ELF-1 (cell line): ENCODE measurements at places on chromosomes 2 and 18.

DNA sequence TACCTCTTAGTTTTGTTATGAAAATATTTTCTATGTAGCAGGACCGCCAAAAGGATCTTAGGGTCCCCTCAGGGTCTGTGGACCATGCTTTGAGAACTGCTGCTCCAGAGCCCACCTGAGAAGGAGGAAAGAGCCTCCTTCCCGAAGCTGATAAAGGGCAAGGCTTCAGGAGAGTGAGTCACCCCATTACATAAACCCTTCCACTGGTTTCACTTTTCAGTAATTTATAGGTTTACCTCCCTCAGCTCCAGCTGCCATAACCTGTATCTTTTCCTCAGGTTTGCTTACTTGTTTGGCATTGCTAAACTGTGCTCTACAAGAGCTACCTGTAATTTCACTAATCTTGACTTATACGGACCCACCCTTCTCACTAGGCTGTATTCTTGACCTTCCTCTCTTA, 6.6 kb downstream of the TTLL4 start:
- DNase-seq, result no peak

DNA sequence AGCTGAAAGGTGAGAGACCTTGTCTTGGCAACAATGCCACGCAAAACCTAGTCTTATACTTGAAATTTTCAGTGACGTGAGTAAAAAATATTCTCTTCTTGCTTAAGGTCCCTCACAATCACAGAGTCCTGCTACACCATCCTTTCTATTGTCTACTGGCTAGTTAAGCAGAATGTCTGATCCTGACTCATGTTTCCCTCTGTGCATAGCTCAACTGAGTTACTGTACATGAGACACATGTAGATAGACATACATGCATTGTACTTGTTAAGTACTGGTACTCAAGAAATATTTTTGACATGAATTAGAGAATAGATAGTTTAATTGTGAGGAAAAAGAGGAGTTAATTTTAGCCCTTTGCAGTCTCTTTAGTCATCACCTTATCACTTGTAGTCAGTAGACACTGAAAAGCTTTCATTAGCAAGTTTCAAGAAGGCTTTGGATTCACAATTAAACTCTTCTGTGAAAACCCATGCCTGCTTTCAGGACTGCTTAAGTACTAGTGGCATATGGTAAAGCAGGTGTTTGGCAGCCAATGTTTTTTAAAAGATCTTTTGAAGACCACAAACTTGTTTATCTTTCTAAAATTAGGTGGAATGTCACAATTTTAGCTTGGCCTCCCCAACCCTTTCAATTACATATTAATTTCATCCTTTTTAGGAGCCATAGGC, 158.7 kb upstream of the CCDC150 start:
- DNase-seq, result no peak

DNA sequence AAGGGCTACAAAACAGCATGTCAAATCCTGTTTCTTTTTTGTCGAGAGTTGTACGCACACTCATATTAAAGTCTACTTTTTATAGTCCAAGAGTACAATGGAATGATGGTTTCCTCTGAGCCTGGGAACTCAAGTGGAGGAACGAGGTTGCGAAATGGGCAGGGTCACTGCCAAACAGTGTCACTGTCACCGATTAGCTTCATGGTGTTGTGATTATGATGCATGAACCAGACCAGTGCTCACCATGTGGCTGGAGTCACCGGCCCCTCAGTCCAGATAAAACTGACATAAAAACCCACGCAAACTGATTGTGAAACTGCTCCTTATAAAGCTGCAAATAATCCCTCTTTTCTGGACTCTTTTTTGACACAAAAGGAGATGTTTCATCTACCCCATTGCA, 122.0 kb downstream of the COPS8 start:
- DNase-seq, result no peak

DNA sequence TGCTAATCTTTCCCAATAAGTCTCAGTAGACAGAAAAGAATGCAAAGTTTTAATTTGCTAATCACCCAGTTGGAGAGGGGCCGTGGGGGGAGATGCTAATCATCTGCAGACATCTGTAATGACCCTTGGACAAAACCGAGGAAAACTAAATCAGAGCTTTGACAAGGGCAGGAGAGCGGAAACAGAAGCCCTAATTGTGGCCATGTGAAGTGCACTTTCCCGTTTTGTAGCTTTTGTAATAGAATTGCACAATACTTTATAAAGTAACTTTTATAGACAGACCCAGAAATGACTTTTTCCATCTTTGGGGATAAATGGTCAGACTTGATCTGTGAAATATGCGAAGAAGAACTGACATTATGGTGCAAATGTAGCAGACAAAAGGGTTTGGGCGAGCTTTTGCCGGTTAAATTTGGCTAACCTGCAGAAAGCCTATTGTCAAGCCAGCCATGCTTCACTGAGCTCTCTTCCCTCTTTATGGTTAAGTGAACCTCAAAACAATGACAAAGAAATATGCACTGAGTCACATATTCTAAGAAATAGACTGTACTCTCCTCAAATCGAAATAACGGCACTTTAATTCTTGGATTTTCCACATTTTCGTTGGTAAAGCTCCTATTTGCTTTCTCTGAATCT, 980.1 kb upstream of the POU3F3 start:
- no peak for DNase-seq

GRCh38 chr2:31344447-31344846, 70.1 kb downstream of the XDH start:
- DNase-seq, result no peak

DNA sequence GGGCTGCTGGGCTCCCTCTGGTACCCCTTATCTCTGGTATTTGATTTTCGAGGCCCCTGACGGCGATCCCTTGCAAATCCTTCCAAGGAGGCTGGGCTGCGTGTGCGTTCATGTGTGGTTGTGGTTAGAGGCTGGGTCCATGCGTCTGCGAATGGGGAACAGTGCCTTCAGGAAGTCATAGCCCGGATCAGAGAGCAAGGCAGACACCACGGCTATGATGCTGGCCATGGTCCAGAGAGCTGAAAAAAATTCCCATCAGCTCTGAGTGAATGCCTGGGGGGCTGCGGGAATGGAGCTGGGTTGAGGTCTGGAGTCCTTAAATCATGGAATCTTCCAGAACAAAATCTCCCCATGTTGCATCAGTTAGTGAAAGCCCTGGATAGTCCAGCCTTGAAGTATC, 145.5 kb downstream of the ACKR3 start:
- DNase-seq, result no peak

DNA sequence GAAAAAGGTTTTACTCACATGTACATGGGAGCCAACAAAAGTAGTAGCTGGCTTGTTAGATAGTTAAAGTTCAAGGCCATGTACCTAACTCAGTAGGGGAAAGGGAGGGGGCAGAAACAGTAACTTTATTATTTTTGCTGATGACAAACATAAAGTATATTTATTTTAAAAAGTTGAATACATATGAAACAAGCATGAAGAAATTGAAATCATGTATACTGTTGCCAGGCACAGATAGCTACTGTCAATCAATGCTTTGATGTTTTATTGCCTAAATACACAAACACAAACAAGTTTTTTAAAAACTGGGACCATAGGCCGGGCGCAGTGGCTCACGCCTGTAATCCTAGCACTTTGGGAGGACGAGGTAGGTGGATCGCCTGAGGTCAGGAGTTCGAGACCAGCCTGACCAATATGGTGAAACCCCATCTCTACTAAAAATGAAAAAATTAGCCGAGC, 7.6 kb upstream of the PSD4 start:
- no peak for DNase-seq

- no peak for DNase-seq
Observed at GRCh38 chr18:77090546-77091174, 41.9 kb downstream of the MBP start.

DNA sequence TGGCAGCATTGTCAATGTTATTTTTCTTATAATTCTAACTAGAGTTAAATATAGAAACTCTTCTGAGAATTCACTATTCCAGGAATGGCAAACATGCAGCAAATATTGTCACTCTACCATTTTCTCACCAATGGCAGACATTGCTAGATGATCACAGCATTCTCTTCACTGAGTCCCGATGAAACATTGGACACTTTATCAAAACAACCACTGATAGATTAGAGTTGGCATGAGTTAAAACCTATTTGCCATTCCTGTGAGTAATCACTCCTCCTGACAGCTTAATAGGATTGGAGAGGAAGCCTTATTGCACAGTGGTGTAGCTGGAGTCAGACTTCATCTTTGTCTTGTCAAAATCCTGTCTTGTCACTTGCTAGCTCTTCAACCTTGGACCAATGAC, 163.9 kb upstream of the THUMPD2 start:
- no peak for DNase-seq

GRCh38 chr18:32167980-32168730, 21.7 kb upstream of the MEP1B start:
- DNase-seq, result no peak

- DNase-seq, result no peak
Observed at GRCh38 chr2:10591207-10591606, 98.6 kb downstream of the NOL10 start.

- DNase-seq, result no peak
Observed at GRCh38 chr18:45557287-45557686, 58.0 kb upstream of the SLC14A2 start.

DNA sequence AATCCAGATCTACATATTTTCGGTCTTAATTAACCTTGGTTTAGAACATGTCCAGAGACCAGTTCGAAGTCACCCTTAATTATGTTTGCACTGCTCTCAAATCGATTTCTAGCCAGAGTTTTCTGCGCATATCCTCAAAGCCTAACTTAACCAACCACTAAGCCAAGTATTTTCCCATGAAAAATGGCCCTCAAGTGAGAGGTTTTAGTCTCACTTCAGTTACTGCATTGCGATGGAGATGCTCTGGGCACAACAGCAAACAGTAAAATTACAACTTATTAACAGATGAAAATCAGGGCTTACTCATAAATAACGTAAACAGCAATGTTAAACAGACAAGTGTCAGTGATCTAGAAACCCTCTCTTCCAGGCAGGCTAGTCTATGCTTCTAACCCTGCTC, 4.5 kb downstream of the RTN4 start:
- no peak for DNase-seq

GRCh38 chr2:179974761-179975160, 32.3 kb downstream of the CWC22 start:
- no peak for DNase-seq

DNA sequence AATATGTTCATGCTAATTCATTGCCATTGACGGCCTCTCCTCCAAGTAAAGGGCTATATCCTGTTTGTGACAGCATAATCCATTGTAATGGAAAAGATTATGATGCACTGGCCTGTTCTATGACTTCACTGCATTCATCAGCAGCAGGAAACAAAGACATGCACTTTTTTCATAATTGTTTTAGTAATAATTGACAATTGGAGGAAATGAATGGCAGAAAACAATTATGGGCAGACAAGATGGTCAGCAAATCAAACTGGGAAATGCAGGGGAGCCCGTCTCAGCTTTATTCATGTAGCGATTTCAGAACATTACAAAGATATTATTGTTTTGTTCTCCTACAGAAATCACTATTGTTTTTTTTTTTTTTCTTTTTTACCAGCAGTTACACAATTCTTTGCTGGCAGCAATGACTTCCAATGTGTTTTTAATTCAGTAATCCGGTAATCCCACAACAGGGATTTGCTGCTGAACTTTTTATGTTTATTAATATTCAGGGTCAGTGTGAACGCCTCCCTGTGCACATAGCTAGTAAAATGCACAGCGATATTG, 33.8 kb upstream of the RASGRP3 start:
- DNase-seq, result no peak

DNA sequence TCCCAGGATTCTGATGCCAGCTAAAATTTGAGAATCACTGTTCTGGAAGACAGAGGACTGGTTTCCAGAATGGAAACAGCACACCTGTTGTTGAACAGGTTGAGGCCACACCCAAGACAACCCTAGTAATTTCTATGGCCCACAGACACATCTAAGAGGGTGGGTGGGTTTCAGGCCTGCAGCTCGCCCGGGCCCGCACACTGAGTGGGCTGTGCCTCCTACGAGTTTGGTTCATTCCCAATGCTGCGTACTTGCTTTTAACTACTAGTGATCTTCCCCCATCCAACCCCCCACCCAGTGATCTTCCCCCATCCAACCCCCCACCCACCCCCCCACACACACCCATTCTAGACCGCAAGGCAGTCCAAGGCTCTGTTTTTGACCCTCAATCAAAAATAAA, 1.3 kb upstream of the NFU1 start:
- no peak for DNase-seq

DNA sequence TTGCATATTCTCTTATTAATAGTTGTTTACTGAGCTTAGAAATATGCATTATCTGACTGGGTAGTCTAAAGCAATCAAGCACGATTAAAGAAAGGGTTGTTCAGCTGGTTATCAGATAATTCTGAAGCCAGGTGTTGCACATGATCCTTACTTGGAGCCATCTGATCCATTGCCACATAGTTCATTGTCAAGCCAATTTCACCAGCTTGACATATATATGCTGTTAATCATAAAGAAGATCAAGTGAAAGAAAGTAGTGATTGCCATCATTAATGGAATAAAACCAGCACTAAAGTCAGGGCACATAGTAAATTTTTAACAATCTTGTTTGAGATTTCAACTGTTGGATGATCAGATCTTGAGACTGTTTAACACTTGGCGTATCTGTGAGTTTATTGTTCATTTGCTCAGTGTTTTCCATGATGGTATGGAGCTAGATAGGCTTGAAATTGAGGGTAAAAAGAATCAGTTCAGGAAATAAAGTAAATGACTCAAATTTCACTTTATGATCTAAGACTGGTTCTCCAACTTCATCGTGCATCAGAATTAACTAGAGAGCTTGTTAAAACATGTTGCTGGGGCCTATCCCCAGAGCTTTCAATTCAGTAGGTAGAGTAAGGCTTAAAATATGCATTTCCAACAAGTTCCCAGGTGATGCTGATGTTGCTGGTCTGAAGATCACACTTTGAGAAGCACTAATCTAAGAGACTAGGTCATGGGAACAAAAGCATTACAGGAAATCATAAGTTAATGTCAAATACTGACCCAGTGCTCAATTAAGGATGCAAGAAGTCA, 539.6 kb downstream of the SATB2 start:
- DNase-seq, result no peak

DNA sequence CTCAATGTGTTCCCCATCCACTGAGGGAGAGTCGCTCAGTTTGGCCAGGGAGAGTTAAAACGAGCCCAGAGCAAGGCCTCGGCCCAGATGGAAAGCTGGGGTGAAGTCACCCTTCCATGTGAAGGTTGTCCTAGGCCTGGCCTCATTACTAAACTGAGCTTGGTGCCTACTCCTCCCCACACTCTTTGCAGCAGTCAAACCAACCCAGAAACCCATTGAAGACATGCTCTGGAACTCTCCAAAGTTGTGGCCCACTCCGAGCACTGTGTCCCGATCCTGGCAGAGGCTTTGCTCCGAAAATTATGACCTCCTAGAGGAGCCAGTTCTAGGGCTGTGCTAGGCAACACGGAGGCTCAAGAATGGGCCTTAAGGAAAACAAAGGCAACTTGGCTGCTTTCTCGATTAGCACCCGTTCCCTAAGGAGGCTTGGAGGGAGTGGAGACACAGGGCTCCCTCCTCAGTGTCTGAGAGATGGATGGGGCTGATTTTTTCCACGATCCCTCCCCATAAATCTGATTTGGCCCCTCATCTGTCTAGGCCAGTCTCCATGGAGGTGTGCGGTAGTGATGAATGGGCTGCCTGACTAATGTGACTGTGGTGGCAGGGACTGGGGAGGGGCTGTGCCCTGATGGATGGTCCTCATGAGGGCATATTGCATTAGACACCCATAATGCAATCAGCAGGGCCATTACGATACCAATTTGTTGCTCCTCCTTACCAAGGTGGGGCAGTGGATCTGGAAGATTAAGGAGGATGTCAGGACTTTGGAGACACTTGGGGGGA, 11.7 kb upstream of the CYP26B1 start:
- DNase-seq, result no peak
